ENCODE measurements at places on chromosomes 5 and 9. TPM values are rescaled to one million over a fixed set of nuclear protein-coding genes. Genes with fewer than 3 reads are reported as not detected.

Gene PAEP
- not detected for total RNA-seq

Gene GABRG2
- not detected for total RNA-seq

Gene LTC4S
- 0.52 TPM for total RNA-seq

Gene NTRK2
- total RNA-seq = under 0.01 TPM

Gene RASGEF1C
- not detected for total RNA-seq
